ENCODE measurements at places on chromosomes 4 and X.
A peak's percentile ranks its signal among the peaks of the same experiment; 100 is the strongest.

DNA sequence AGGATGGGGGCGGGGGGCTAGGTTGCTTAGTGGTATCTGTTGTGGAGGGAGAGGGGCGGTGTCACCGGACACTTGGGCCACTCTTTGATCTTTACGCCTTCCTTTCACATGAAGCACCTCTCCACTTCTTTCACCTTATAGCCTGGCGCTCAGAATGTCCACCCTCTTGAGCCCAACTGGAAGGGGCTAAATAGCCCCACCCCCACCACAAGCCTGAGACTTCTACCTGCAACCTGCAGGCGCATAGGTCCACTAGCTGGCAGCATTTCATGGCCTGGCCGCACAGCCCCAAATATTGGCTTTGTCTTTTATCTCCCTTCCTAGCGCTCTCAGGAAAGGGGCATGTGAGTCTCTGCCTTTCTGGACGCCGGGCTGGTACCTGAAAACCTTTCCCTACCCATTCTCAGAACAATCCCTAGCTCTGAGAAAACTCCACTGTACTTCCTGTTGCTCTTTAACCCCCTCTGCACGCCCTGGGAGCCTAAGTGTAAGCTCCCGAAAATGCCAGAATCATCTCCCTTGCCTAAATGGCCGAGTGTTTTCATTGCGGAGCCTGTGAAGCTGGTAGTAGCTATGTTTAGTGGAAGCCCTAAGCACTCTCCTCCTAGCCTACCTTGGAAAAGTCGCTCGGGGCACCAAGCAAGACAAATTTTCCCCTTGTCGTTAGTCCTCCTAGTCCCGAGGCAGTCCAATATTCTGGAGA lies 1.2 kb upstream of the TRPC5 start:
- no peak for DNase-seq

DNA sequence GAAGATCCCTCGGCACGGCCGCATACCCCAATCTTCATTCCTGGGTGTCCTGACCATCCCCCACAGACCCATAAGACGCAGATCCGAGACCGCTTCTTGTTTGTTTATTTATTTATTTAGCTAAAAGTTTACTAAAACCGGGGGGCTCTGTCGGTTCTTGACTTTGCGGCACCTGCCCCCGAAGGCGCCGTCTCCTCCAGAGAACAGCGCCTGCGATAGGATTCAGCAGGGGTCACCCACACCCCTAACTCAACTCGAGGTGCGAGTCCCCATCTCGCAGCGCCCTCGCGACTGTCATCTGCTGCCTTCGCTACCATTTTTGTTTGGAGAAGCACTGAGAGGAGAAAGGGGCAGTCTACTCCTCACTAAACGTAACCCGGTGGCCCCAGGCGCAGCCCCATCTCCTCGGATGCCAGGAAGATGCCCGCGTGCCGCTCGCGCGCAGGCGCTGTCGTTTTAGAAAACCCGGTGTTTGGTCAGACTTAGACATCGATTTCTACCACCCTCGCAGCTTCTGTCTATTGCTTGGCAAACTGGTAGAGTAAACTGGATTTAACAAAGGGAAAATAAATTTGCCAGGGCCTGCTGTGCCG lies 18.9 kb upstream of the GPR101 start:
- no peak for DNase-seq

- no peak for DNase-seq
These were observed 47.6 kb downstream of the ABCG2 start for GRCh38 chr4:88110826-88111225.

- no peak for DNase-seq
These were observed 60.7 kb upstream of the NXF3 start for GRCh38 chrX:103153661-103154060.

GRCh38 chrX:151183912-151184565 lies 7.7 kb downstream of the GPR50 start:
- DNase-seq: no peak

DNA sequence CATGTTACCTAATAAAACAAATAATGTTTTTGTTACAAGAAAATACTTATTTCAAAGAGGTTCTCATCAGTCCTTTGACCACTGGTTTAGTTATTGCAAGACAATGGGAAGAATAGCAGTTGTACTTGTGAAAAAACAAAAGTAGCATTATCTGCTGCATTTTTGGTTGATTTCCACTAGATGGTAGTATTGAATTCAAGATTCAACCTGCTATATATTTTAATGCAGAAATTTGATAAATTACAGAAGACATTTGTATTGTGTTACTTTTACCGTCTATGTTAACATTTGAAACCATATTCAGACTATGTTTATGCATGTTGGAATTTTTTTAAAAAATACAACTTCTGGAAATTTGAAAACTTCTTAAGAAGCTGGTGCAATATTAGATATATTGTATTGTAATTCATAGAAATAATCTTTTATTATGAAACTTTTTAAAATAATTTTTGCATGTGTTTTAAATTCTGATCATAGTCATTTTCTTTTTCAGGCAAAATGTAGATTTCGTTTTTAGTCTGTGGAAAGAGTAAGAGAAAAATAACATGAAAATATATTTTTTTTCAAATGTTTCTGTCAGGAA lies 56.4 kb downstream of the SPCS3 start:
- peak; percentile 20 for DNase-seq

GRCh38 chrX:111090458-111090857 lies 5.5 kb upstream of the PAK3 start:
- DNase-seq: no peak

GRCh38 chrX:53831662-53832635 lies 145.4 kb upstream of the HUWE1 start:
- peak; percentile 32 for DNase-seq

GRCh38 chrX:16848541-16848940 lies 21.6 kb downstream of the RBBP7 start:
- DNase-seq: no peak

DNA sequence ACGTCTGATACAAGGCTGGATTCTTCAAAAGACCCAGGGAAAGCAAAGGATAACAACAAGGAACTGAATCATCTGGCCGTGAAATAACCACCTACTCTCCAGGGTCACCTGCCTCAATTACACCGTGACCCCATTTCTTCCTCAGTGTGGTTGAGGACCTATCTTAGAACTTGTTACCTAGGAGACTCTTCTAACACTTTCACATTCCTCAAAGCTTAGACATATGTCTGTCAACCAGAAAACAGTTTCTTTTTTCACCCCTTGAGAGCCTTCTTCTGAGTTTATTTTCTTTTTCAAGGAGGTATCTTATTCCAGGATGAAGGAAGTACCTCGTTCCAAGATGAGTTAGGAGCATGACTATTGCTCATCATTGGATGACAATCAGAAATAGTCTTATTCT lies 337.8 kb downstream of the ARHGAP24 start:
- no peak for DNase-seq

DNA sequence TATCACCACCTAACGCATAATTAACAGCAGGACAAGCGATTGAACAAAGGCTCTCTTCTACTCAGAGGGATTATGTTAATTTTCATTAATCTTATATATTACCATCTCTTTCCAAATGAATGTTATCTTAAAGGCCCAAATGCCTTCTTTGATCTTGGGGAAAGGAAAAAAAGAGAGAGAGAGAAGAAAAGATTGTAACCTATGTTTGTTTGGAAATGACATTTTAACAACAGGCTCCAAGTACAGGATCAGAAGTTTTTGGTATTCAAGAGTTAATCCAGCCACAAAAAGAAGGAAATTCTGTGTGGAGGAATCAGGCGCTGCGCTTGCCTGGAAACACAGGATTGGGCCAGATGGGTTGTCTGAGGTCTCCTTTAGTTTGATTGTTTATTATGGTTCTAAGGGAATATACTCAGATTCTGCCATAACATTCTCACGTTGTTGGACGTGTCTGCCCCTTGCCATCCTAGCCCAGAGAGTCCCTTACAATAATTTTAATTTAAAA lies 100.7 kb upstream of the STX18 start:
- DNase-seq: no peak

DNA sequence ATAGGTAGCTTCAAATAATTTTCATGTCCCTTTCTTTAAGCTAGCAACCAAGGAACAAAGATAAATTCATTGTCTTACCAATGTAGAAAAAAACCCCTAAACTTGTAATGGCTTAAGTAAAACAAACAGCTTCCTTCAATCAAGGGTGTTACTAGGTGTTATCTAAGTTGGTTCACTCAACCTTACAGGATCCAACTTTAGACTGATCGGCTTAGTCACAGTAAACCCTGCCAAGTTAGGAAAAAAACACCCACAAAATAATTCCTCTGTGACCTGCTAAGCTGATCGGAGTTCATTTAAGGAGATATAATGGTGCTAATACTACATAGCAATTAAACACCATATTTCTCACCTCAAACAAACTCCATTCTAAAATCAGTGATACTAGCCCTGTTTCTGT lies 10.1 kb downstream of the AIFM1 start:
- DNase-seq: no peak

DNA sequence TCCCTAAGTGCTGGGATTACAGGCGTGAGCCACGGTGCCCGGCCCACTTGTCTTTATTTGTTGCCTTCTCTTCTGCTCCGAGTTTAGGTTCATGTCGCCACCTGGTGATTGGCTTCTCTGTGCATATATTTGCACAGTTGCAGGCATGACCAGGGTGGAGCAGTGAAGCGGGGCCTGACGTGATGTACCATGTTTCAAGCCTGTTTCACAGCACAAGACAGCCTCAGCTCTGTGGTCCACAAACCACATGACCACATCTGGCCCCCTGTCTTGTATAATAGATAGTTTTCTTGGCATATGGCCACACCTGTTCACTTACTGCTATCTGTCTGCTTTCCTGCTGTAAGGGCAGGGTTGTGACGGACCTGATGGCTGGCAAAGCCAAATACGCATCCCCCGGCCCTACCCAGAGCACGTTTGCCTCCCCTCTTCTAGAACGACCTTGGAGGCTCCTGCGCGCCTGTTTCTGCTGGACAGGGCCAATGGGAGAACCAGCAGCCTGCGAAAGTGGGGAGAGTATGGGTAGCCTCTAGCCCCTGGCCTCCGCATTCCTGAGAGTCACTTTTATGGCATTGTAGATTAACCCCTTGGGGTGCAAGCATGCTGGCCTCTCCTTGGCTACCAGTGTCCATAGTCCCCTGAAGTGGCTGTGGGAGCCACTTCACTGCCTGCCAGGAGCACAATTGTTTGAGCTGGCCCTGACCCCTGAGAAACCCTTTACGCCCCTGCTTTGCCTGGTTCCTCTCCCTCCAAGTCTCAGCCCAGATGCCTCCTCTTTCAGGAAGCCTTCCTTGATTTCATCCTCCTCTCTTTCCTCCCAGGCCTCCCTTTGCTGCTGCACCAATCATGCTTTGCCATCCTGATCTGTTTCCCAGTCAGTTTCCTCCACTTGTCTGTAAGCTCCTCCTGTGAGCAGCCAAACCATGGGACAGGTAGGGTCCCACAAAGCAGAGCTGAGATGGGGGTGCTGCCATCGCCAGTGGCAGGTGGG lies 6.0 kb upstream of the SH3TC1 start:
- peak; percentile 62 for DNase-seq

- DNase-seq: no peak
These were observed 218.2 kb downstream of the SCFD2 start for GRCh38 chr4:53147711-53148110.

GRCh38 chr4:100189820-100190642 lies at the start of gene DDIT4L:
DDIT4L (minus strand) TSS chr4:100190468; CDS start chr4:100189983, 485 bp downstream.
- DNase-seq: no peak

GRCh38 chrX:46305431-46305830 lies 239.8 kb downstream of the ZNF674 start:
- no peak for DNase-seq

DNA sequence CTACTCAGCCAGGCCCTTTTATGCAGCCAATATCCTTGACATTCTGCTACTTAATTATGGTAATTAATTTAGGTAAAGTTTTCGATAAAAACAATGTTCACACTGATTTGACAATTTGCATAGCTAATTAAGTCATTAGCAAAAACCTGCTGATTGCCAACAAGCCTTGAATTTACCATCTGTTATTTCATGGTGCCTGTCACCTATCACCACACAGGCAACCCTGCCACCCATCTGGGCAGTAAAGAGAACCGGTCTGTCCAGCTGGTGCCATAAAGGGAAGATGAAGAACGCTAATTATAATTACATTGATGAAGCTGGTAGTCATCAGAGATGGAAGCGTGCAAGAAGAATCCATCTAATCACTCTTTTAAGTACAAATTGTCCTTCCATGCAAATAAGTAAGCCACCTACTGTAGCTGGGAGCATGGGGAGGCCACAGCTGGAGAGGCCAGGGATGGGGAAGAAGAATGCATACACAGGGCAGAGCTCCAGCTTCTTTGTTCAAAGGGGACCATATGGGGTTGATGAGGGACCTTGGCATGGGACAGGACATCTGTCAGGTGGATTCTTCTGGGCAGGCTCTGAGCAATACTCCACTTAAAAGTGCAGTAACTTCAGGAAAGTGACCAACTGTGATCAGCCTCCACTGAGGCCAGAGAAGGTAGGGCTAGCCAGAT lies 277.3 kb upstream of the TAPT1 start:
- DNase-seq: no peak

DNA sequence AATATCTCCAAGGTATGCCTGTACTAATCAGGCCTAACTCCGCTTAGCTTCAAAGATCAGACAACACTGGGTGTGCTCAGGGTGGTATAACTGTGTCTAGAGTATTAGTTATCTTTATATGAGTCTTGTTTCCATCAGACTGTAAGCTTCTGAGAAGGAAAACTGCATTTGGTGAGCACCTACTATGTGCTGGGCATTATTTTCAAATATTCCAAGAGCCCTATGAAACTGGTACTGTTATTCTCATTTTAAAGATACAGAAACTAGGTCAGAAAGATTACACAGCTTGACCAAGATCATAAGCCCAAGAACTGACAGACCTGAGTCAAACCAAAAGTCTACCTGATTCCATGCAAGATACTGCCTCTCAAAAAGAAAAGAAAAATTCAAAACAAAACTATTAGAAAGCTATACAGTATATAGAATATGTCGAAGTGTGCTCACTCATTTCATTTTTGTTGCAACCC lies 44.4 kb downstream of the LRBA start:
- no peak for DNase-seq

DNA sequence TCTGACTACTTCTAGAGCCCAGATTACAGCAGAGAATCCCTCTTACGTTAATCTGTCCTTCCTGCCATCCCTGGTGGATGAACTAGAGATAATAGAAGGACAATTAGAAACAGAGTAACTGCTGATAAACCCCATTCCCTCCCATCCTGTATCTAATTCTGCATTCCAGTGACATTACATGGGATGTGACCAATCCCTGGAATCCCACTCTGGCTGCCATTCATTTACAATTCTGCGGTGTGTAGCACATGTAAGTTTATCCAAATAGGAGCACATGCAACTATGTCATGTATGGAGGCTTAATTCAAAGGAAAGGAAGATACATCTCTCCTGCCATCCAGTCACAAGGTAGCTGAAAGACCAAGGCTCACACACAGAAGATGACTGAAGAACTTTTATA lies 339.5 kb downstream of the GPAT3 start:
- DNase-seq: no peak

- no peak for DNase-seq
These were observed 24.0 kb upstream of the PHKA2 start for GRCh38 chrX:19007868-19008267.

DNA sequence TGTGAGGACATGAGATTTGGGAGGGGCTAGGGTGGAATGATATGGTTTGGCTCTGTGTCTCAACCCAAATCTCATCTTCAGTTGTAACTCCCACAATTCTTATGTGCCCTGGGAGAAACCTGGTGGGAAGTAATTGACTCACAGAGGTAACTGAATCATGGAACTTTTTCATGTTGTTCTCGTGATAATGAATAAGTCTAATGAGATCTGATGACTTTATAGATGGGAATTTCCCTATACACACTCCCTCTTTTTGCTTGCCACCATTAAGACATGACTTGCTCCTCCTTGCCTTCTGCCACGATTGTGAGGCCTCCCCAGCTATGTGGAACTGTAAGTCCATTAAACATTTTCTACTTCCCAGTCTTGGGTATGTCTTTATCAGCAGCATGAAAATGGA lies 253.2 kb upstream of the GK2 start:
- no peak for DNase-seq

GRCh38 chrX:104921584-104922205 lies 298.8 kb downstream of the TEX13A start:
- DNase-seq: no peak

Measured in inflammatory macrophage treated with lipopolysaccharide for 4 hours (primary cell).